ENCODE measurements at places on chromosomes 3 and 15.

DNA sequence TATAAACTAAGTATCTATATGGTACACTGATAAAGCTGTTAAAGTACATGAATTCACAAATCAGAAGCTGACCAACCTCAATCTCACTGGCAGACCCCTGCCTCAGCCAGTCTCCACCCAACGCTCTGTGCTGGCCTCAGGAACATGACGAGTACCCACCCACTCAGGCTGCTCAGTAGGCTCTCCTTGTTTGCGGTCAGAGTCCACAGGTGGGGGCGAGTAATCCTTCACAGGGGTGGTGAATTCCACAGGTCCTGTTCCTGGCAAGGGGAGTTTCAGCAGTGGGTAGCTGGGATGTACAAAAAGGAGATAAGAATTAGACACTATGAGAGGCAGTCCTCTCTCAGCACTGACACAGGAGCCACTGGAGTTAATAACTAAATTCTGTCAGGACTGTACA is 40.9 kb downstream of the SCAP start:
- DNase-seq, result no peak

DNA sequence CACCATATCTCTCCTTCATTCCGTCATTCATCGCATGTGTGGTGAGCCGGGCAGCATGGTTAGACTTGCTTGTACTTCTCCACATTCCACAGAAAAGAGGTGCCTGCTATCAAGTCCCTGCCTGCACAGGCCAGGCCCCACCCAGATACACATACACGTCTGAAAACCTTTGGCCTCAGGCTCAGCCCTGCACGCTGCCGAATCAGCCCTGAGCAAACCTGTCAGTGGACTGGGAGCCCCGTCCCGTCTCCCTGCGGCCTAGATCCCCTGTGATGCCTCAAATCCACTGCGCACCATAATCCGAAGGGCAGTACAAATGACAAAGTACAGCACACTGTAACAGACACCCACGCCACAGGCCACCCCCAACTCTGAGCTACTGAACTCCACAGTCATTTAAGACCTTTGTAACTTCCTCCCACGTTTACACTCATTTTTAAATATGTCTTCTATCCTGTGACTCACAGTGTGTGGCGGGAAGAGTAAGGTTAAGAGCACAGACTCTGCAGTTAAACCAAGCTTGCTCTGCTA is 67.1 kb downstream of the MB21D2 start:
- no peak for DNase-seq

GRCh38 chr3:51276046-51276445 is 109.0 kb upstream of the MANF start:
- DNase-seq, result no peak

DNA sequence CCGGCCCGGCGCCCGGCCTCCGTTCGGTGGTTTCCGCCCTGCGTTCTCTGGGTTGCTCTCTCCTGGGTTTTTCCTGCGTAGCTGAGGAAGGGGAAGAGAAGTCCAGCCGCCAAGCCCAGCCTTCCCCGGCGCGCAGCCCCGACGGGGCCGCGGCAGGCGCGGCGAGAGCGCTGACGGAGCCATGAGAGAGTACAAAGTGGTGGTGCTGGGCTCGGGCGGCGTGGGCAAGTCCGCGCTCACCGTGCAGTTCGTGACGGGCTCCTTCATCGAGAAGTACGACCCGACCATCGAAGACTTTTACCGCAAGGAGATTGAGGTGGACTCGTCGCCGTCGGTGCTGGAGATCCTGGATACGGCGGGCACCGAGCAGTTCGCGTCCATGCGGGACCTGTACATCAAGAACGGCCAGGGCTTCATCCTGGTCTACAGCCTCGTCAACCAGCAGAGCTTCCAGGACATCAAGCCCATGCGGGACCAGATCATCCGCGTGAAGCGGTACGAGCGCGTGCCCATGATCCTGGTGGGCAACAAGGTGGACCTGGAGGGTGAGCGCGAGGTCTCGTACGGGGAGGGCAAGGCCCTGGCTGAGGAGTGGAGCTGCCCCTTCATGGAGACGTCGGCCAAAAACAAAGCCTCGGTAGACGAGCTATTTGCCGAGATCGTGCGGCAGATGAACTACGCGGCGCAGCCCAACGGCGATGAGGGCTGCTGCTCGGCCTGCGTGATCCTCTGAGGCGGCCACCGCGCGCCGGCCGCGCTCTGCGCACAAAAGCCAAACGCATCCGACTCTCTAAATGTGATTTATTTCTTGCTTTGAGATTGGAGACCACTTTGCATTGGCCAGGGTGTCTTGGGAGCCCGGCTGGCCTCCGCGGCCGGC is 727 bp downstream of the RAP2B start:
- DNase-seq, result peak; percentile 53

DNA sequence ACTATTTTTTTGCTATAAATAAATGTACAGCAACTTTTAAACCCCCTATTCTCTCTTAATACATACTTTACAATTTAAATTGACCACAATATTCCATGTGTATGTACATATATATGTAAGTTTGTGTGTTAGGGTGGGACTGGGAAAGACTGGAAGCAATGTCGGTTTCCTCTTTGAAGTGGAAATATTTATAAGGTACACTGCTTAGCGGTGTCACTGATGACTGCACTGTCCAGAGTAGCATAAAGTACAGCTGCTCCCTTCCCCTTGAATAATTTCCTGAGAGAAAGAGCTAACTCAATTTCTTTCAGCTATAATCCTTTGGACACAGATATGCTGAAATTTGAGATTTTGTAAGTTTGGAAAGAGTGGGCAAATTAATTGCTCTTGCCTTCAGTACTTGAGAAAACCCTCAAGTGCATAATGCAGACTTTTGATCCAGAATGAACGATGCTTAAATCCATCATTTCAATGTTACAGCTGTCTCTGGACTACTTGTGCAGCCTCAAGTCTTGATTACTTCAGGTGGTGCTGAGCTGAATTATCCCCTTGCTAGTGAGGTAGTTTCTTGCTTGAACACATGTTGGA is 267.0 kb upstream of the CFAP20DC start:
- DNase-seq, result no peak

DNA sequence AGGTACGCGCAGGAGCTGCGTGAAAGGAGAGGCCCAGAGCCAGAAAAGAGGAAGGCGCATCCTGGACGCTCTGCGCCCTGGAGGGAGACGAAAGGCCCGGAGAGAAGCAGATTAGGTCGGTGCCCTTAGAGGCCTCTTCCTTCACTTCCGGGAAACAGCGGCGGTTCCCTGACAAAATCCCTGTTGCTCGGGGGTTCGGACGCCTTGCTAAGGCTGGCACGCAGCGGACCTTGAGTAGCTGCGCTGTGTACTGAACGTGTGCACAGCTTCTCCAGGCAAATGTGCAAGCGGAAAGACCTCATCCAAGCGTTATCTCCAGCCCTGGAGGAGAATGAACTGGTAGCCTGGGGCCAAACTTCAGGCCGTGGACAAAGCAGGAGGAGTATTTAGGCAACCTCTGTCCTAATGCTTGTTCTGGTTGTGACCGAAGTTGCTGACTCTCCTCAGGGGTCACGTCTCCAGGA is 3.0 kb upstream of the SOX14 start:
- DNase-seq, result no peak

- DNase-seq, result no peak
Observed at GRCh38 chr3:98032904-98033303, 2.2 kb downstream of the GABRR3 start.

- DNase-seq, result peak; percentile 60
Observed at GRCh38 chr15:99683000-99683670, 50.1 kb downstream of the LYSMD4 start.

GRCh38 chr3:116734243-116734642 is 24.7 kb downstream of the TUSC7 start:
- no peak for DNase-seq

GRCh38 chr3:159923956-159924355 is 64.7 kb upstream of the IL12A start:
- peak; percentile 20 for DNase-seq

DNA sequence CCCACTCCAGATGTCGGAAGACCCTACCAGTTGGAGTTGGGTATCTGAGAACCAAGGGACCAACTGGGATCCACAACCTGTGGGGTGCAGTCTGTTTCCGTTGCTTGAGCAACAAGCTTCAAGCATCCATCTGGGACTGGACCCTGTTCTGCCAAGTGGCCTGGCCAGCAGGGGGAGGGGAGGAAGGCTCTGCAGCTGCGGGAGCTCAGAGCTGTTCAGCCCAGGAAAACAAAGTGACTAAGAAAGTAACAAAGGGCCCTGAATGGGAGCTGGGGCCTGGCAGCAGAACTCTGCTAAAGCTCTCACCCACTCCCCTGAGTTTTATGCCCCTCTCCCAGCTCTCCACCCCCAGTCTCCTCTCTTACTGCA is 2.7 kb downstream of the TYRO3 start:
- DNase-seq, result peak; percentile 69

DNA sequence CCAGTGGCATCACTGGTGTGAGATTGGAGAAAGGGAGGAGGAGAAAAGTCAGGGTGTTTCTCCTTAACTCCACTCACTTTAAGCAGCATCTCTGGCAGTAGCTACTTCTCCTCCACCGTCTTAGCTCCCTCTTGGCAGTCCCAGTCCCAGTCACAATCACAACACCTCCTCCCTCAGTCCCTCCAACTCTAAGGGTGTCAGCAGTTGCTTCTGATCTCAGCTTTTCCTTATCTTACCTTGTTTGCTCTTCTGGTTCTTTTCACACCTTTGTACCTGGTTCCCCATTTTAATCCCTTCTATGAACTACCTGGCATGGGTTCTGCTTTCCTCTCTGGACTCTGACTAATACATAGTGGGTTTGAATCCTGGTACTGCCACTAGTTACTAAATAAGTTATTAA is 188.3 kb upstream of the CTDSPL start:
- no peak for DNase-seq

DNA sequence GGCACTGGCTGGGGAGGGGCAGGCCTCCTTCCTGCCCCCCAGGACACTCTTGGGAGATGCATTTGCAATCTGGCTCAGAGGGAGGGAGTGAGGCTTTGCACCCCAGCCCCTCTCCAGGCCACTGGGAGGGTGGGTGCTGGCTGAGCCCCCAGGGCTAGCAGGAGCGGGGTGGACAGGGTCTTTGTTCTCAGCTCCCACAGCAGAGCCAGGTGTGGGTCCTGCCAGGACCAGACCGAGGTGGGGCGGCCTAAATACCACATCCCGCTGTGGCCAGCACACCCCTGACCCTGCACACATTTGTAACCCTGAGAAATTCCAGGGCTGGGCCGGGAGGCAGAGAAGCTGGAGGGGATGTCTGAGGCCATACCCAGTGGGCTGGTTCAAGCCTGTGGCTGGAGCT is 41.0 kb downstream of the STARD5 start:
- DNase-seq, result no peak

DNA sequence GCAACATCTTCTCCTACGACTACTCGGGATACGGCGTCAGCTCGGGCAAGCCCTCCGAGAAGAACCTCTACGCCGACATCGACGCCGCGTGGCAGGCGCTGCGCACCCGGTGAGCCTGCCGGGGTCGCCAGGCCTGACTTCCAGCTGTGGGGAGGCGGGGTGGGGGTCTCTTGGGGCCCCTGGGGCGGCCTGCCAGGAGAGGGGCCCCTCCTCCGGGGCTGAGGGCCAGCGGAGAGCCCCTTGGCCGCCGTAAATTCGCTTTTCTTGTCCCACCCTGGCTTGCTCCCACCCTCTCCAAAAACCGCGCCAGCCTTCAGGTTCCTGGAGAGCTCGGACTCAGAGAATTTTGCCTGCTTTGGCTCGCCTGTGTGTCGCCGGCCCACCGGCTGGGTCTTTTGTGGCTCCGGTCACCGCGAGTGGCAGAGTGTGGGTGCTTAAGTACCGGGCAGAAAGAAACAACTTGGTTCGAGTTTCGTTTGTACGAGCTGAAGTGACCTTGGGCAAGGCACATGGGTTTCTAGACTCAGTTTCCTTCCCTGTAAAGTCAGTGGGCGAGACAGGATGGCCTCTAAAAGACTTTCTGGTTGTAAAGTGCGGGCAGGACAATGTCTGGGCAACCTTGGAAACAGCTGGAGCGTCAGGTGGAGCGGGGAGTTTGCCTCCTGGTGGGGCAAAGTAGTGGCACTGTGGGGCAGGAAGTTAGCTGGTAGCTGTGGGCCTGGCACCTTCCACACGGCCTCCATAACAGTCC is 976 bp downstream of the ABHD17C start:
- peak; percentile 30 for DNase-seq

- no peak for DNase-seq
Observed at GRCh38 chr3:27200721-27201489, 168.3 kb downstream of the NEK10 start.

DNA sequence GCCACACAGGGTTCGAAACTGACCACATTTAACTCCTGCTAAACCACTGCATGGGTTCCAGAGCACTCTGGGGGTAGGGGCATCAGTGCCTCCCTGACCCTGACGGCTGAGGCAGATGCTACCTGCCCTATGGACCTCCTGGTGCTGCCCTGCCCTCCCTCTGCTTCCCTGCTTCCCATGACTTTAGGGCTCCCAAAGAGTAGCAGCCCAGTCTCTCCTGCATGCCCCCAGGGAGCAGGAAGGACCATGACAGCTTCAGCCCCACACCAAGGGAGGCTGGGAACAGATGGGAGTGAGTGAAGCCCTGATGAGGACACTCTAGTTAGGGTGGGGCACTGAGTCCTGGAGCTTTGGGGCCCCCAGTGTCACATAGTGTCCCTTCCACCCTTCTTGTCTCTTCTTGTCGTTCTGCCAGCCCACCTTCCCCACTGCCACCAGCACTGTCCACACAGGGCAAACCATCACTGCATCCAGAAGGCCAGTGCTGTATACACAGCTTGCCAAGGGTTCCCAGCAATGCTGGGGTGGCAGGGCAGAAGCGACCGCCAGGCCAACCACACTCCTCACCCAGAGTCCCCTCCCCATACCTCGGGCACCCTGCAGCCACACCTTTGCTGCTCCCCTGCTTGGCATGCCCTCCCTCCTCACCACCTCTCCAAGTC is 31.0 kb downstream of the SRPRB start:
- no peak for DNase-seq

DNA sequence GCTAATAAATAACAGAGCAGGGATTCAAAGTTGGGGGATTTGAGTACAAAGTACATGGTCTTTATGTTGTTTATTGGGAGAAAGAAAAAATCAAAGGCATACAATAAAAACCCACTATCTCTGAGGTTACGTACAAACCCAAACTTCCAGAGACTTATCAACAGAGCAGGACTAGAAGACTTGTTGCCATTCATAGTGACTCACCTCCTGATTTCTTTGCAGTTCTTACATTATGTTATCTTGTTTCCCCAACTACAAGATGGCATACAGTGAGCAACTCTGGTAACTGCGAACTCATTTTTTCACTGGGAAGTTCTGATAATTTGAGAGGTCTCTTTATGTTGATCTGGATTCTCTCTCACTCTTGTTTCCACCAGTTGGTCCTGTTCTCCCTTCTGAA is 80.6 kb upstream of the ETV5 start:
- DNase-seq, result no peak

DNA sequence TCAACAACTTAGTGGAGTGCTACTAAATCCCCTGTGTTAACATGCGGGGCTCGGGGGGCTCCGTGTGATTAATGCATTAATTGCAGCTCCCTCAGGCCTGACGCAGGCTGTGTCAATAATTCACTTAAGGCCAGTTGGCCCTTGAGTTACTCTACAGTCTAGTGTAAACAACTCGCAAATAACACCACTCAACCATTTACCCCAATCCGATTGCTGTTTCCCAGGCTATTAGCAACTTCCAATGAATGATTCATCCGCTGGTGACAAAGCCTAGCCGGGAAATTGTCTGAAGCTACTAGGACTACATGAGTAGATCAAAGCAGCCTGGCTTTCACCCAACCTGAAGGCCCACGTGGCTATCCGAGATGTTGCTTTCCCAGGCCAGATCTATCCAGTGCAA is 121.3 kb upstream of the SOX14 start:
- no peak for DNase-seq

All from cardiac fibroblast (primary cell).